ENCODE measurements at places on chromosomes 1 and 21.

DNA sequence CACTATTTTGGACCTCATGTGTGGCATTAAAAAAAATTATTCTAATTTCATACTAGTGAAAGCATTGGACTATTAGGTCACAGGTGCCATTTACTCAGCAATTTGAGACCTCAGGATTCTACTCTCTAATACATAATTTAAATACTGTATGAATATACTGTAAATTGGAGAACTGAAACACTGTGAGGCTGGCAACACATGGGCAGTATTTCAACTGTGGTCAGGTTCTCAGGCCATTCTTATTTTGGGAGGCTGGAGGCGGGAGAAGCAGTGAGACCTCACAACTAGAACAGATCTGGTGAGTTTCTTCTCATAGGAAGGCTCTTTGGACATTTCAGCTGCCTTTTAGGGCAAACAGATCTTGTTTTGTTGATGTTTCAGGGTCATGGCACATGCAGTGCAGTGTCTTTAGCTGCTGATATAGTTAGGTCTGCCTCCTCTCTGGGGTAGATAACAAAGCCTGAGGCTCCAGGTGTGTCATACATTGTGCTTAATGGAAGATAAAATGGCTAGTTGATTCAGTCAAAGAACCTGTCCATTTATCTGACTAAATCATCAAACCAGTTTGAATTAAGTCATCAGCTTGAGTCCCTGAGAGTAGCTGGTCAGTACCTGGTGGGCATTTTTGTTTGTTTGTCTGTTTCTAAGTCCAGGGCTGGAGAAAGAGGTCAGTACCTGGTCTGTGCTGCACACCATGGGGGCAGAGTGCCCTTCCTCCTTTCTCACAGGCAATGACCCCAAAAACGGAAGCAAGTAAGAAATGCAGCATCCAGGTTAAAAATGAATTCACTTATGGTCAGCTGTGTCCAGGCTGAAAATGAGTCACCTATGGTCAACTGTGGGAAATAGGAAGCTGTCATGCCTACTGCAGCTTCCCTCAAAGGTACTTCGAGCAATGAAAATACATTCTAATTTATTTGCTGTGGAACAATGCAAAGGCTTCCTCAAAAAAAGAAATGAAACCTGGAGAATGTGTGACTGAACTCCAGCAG is 216.2 kb downstream of the SDCCAG8 start:
- no peak for DNase-seq

DNA sequence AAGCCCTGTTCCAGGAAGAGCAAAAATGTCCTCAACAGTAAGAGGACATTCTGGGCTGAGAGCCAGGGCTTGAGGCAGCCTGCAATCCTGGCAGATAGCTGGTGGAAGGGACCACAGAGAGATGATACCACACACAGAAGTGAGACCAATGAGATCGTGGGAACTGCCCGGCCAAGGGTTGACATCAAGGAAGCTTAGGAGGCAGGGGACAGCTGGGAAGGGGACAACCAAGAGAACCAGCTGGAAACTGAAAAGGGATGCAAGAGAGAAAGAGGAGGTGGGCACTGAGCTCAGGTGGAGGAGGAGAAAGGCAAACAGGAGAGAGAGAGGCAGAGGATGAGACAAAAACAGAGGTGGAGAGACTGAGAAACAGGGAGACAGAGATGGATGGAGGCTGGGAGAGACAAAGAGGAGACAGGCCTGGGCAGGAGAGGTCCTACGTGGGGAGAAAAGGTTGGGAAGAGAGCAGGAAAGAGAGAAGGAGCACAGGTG is 9.2 kb downstream of the PDZK1IP1 start:
- no peak for DNase-seq

- DNase-seq = no peak
Measured at GRCh38 chr1:89711140-89711778, 78.3 kb downstream of the LRRC8C start.

DNA sequence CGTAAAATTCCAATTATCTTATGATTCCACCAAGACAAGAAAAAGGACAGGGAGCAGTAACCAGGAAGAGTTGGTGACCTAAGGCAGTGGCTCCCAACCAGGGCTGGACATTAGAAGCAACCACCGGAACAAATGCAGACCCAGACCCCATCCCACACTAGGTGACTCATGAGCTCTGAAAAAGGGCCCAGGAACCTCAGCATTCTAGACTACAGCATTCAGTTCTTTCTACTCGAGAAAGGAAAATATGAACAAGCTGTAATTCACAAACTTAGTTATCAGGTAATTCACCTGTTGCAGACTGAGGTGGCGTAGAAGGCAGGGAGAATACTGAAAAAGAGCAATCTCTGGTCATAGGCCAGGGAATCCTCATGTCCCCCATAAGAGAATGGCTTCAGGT is 138.4 kb upstream of the KRTAP19-8 start:
- peak; percentile 71 for DNase-seq

- no peak for DNase-seq
Measured at GRCh38 chr1:233788687-233789086, 115.8 kb upstream of the SLC35F3 start.

DNA sequence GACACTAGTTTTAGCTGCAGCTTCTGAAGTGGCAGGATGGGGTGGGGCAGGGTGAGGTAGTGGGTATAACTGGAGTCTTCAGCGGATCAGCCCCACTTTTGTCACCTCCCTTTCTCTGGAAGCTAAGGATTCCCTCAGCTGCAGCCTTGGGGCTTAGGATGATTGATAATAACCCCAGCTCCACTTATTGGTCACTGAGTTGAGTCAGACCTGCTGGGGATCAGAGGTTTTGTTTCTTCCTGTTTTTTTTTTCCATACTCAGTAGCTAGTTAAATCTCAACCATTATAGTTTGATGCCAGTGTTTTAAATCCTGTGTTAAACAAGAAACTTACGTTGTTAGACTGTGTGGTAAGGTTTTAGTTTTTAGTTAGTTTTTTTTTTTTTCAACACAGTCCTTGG is 57.2 kb downstream of the LAMC1 start:
- DNase-seq = peak; percentile 39

DNA sequence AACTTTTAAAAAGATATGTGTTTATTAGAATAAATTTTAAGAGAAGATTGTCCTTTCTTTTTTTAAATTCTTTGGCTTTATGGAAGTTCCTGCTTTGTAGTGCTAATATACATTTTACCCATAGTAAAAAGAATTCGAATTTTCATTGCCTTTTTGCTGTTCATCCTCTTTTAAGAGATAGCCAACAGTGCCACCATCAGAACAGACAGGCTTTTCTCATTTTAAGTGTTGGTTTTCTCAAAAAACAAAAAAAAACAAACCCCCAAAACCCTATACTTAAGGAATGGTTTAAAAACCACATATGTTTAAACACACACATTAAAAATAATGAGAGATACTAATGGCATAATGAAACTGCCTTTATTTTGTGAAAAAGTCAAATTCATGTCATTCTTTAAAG is 118.8 kb downstream of the NEK7 start:
- DNase-seq = no peak

GRCh38 chr1:117077267-117077666 is 17.1 kb downstream of the TTF2 start:
- peak; percentile 80 for DNase-seq

- no peak for DNase-seq
Measured at GRCh38 chr1:43152866-43153265, 19.2 kb downstream of the EBNA1BP2 start.

GRCh38 chr1:151197863-151198253 is 494 bp upstream of the PIP5K1A start:
- DNase-seq = no peak

GRCh38 chr1:19074361-19074901 is 118.0 kb upstream of the IFFO2 start:
- DNase-seq = peak; percentile 43

DNA sequence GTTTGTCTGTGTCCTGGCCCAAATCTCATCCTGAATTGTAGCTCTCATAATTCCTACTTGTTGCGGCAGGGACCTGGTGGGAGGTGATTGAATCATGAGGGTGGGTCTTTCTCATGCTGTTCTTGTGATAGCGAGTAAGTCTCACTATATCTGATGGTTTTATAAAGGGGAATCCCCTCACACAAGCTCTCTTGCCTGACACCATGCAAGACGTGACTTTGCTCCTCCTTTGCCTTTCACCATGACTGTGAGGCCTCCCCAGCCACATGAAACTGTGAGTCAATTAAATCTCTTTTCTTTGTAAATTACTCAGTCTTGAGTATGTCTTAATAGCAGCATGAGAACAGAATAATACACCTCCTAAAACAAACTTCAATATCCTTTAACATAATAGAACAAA is 1065.6 kb downstream of the PLA2G4A start:
- DNase-seq = no peak

DNA sequence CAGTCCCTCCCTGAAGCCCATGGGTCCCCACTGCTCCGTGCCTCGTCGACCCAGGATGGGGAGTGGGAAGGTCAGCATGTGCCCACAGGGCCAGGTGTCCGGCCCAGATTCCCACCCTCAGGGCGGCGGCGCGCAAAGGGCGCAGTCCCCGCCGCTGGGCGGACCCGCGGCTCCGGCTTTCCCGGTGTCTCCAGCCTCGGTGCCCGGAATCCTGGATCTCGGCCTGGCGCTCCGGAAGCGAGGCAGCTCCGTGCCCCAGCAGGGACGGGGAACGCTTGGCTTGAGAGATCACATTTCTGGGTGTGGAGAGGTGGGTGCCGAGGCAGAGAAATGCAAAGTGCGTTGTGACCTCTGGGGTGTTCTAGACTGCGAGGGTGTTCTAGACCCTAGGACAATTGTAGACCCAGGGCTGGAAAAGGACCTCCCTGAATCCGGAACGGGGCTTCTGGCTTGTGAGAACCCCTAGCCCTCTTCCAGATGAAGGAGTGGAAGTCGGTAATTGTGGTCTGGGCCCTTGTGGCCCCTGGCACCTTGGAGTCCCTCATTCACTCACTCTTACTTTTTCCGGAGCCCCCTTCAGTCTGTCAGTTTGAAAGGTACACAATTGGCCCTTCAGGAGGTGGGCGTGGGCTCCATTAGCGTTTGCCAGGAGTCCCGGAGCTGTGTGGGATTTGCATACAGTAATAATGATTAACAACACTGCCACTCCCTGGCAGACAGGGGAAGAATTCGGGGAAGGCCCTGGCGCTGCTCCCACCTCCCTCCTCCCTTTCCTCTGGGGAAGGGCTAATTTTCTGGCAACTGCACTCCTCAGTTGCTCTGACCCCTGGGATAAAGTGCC is 1.6 kb upstream of the KCND3 start:
- DNase-seq = peak; percentile 81
